ENCODE measurements at places on chromosomes 6 and 20.
A peak's percentile ranks its signal among the peaks of the same experiment; 100 is the strongest.

DNA sequence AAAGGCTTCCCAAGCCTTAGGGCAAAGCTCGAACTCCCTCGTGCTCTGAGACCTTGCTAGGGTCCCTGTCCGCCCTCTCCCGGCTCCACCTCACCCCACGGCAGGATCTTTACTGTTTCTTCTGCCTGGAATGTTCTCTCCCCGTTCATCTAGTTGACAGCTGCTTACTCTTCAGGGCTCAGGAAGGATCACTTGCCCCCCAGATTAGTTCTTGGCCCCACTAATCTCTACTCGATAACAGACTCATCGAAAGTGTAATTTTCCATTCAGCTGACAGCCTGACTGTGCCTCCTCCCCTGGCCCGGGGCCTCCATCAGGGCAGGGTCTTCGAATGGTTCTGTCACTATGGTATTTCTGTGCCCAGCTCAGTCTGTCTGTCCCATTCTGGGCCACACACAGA lies 3.1 kb downstream of the MAP1LC3A start:
- no peak for DNase-seq

- no peak for DNase-seq
Measured at GRCh38 chr6:163710532-163711470, 296.3 kb downstream of the QKI start.

DNA sequence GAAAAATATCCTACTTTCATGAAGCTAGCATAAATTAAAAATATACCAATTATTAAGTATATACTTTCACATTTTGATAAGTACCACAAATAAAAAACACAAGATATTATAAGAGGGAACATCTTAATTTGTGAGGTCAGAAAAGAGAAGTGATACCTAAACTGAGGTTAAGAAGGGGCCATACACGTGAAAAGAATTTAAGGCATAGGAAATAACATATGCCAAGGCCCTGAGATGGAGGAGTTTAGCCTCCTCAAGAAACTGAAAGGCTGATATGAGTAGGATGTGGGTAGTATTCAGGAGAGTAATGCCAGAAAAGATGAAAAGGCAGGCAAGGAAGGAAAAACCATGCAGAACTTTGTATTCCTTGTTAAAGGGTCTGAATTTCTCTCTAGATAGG lies 116.6 kb upstream of the HTR1E start:
- DNase-seq, result no peak

DNA sequence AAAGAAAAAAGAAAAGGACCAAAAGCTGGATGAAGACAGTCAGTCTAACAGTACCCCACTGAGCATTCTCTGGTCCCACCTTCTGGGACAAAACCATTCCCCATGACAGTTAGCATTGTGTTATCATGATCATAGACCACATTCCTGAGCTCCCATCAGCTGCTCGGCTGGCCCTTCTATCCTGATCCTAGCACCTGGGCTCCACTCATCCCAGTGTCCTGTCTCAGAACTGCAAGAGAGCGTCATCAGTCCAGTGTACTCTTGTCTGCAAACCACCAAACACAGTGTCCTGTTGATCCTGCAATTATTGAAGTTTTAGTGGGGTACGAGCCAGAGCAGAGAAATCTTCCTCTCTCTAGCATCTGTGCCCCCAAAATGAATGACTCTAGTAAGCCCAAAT lies 16.0 kb upstream of the TAAR1 start:
- DNase-seq, result no peak

GRCh38 chr6:127514773-127515227 lies 4.3 kb downstream of the MTCL3 start:
- peak; percentile 42 for DNase-seq

DNA sequence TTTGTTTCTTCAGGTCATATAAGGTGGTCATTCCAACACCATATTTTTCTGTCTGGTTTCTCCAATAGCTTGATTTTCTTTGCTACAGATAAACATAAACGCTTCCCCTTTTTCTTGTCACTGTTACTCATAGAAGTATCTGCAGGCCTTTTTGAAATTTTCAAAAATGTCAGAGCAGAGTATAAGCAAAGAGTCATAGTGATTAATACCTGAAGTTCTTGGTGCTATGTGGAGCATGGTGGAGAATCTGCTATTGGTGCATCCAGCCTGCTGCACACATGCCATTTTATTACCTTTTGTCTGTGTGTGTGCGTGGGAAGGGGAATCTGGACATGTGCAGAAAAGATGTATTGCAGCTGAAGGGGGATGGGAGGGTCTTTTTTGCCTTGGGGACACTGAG lies 19.7 kb downstream of the STX11 start:
- no peak for DNase-seq

GRCh38 chr6:62891065-62891647 lies 320.1 kb upstream of the FKBP1C start:
- no peak for DNase-seq

DNA sequence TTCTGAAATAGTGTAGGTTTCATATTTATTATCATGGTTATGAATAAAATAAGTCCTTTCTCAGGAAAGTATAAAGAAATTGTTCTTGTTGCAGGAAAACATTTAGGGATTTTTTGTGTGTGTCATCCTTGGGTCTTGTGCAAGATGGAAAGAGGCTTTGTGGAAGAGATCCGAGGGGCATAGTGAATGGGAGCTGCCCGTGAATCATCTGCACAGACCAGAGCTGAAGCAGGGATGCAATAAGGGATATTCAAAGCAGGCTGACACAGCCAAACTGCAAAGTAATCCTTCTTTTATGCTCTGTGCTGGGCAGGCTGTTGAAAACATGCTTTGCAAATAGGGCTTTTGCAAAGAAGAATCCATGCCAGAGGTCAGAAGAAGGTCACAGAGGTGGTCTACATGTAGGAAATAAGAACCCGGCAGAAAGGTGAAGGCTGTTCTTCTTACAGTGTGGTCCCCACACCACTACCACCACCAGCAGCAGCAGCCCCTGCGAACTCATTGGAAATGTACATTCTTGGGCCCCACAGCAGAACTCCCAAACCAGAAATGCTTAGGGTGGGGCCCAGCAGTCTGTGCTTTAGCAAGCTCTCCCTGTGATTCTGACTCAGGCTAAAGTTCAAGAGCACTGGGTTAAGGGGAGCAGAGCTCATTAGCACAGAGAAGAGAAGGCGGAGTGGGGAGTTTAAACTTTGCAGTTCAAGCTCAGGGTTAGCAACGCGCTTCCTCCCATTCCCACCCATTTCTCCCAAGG lies 237.6 kb downstream of the QKI start:
- DNase-seq, result no peak

- DNase-seq, result no peak
Measured at GRCh38 chr6:1662534-1662933, 52.8 kb downstream of the FOXC1 start.

GRCh38 chr20:24589815-24590177 lies 120.4 kb downstream of the SYNDIG1 start:
- no peak for DNase-seq

DNA sequence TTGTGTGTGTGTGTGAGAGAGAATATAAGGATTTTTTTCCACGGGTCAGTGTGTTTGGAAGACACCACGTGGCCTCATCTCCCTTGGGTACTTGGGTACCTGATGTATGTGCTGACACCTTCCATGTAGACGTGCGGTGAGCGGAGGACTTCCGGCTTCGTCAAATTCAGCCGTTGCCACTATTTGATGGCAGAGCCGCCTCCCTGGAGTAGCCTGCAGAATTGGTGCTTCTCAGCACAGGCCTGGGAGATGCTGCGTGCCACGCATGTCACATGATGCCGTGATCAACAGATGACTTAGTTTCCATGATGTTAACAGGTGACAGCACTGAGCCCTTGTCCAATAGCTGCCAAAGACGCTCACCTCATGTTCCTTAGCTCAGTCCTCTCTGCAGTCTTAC lies 69.4 kb downstream of the CDH4 start:
- DNase-seq, result no peak

DNA sequence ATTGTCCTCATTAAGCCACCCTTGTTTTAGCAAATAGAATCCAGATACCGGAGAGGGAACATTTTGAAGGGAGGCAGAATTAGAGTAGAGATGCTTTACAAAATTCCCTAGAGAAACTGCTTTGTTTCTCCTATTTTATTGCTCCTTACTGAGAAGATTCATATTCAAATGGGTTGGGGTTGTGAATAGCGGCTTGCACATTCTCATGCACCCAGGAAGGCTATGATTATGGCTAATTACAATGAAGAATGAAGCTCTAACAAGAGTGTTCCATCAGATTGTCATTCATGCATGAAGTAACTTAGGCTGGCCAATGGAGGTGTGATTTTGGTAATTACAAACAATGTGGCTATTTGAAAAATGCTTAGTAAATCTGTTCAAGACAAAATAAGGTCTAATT lies 129.6 kb downstream of the PACRG start:
- DNase-seq, result no peak

DNA sequence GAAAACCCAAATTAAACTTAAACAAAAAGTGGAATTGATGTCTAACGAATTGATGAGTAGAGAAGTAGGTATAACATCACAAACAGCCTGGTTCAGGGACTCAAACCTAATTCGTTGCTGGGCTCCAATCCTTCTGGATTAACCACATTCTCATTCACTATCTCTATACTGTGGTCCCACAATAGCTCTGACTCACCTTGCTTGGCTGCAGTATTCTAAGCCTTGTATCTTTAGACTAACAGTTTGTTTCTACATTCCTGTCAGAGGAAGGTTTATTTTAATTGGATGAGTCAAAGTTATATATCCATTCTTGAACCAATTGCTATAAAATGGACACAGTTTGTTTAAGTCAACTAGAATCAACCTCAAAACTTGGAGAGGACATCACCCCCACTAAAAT lies 530.5 kb upstream of the PTCHD4 start:
- DNase-seq, result no peak

- no peak for DNase-seq
Measured at GRCh38 chr6:111642463-111643158, 36.9 kb upstream of the TRAF3IP2 start.

DNA sequence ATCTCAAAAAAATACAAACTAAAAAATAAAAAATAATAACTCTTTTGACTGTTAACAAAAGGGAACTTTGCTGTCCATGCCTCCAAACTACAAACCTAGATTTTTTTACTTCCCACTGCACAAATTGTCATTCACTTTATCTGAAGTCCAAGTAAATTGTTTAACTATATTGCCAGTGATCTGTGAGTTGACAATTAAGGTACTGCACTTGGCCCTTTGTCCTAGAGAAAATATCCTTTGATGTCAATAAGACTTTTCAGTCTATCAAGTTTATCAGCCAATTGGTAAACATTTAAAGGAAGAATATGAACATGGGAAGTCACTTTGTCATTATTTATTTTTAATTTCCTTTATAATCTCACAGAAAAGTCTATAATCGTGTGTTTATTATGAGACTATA lies 19.3 kb upstream of the EPB41L2 start:
- DNase-seq, result no peak

GRCh38 chr6:45163952-45164766 lies 164.0 kb upstream of the RUNX2 start:
- DNase-seq, result no peak

DNA sequence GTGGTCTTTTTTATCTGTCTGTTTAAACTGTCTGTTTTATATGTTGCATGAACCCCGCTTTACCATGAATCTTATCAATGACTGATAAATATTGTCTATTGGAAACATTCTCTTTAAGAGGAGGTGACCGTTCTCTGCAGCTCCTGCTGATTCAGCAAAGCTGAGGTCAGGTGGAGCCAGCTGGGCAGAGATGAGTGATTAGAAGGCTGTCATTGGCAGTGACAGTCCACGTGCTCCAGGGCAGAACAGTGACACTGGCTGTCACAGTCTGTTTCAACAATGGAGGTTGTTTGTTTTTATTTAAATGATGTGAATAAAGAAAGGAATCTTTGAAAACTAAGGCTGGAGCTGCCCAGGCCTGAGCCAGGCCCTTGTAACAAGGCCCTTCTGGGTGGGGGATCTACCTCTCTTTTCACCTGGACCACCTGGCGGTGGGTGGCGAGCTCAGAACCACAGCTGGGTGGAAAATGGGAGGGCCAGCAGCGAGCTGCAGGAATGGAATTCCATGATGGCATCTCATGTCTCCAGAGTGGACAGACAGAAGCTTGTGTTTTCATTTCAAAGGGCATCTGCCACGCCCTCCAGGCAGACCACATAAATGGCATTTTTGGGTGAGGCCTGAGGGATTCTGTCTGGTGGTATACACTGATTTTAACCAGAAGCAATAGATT lies 12.6 kb downstream of the SYNJ2 start:
- DNase-seq, result no peak

- DNase-seq, result no peak
Measured at GRCh38 chr6:155128977-155129376, 133.9 kb downstream of the TIAM2 start.

GRCh38 chr20:44010162-44010704 lies 95.6 kb downstream of the TOX2 start:
- no peak for DNase-seq

DNA sequence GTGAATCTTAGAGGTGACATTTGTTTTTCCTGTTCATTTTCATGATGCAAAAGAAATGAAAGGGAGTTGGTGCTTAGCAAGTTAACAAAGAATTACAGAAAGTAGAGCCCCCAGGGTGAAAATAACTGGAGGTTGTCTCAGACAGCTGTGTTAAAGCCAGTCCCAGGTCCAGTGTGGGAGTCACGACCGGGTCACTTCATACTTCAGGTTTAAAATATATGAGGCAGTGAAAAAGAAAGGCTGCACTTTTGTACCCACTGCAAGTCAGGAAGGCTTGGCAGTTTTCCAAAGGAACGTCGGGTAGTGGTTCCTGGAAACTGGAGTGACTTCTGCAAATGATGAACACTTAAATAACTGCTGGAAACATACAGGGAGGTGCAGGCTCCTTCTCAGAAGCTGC lies 91.5 kb upstream of the THBS2 start:
- no peak for DNase-seq
